ENCODE measurements at places on chromosomes 2 and 18.

GRCh38 chr18:44731530-44732237 is 51.0 kb downstream of the SETBP1 start:
- no peak for DNase-seq

GRCh38 chr2:84654414-84654813 is 138.1 kb downstream of the DNAH6 start:
- no peak for DNase-seq

- no peak for DNase-seq
Observed at GRCh38 chr18:48100651-48101165, 170.2 kb upstream of the SMAD2 start.

- no peak for DNase-seq
Observed at GRCh38 chr18:34794348-34794747, 84.2 kb downstream of the DTNA start.

GRCh38 chr18:8167026-8167425 is 442.2 kb upstream of the RAB12 start:
- no peak for DNase-seq

GRCh38 chr2:185817991-185818390 is 79.4 kb downstream of the FSIP2 start:
- DNase-seq = no peak

DNA sequence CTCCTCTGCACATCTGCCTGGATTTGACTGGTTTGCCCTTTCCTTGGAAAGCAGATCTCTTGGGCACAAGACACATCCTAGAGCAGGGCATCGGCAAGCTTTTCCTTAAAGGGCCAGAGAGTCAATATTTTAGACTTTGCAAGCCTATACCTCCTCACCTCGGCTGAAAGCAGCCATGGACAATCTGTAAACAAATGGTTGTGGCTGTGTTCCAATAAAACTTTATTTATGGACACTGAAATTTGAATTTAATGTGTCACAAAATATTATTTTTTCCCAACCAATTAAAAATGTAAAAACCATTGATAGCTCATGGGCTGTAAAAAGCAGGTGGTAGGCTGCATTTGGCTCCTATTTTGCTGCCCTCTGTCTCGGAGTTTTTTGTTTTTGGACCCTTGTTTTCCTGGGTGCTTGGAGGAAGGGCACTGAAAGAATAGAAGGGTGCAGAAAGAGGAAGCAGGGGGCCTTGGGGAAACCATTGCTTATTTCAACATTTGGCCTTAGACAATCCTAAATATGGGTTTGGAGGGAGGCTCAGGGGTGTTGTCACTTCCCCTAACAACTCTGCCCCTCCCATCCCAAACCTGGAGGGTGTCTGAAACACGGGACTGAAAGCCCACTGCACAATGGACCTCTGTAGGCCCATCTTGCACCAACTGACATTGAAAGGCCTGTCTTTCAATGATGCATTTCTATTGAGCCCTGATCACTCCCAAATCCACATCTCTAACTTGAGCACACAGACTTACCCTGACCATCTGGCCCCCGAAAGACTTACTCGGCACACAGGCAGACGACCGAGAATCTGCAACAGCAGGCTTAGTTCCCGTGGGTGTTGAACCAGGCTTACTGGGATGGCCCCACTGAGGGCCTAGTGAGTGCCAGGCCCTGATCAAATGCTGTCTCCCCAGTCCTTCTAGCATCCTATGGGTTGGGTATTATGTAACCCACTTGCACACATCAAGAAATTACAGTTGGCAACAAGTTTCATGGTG is 7.1 kb upstream of the ZFP36L2 start:
- DNase-seq = no peak

DNA sequence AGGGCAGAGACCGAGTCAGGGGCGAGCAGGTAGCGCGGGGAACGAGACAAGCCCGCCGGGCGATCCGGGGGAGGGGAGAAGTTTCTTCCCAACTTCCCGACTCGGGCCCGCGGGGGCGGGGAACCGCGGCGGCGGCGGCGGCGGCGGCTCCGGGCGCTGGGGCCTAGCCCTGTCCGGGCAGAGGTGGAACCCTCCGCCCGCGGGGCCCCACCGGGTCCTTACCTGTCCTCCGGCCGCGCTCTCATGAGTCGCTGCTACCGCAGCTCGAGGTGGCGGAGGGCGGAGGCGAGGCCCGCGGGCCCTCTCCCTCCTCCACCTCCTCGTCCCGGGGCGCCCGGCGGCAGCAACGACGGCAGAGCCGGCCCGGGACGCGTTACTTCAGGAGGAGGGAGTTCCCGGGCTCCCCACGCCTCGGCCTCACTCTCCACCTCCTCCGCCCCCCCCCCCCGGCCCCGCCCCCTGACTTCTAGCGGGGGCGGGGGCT is at the start of gene YES1:
Gene YES1 (minus strand): TSS at position 351 of the 484 bp plus-strand sequence. CDS start 55,415 bp downstream, outside the sequence.
- no peak for DNase-seq

- peak; percentile 76 for DNase-seq
Observed at GRCh38 chr2:86035883-86036668, 69.6 kb downstream of the POLR1A start.

- no peak for DNase-seq
Observed at GRCh38 chr2:112973156-112973555, 4.7 kb upstream of the IL36G start.

DNA sequence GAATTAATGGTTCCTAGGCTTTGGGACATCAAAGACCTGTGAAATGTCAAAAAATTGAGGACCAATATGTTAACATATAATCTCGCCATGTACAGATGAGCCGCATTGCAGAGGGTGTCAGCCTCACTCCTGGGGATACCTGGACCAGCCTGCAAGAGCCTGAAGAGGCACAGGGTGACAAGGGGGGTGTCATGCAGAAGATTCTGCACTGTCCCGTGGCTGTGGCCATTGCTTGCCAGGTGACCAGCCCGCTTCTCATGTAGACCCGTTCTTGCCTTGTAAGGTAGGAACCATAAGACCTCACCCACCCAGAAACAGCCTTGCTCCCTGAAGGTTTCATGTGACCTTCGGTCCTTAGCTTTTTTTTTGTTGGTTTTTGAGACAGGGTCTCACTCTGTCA is 37.5 kb downstream of the TMEM37 start:
- no peak for DNase-seq

DNA sequence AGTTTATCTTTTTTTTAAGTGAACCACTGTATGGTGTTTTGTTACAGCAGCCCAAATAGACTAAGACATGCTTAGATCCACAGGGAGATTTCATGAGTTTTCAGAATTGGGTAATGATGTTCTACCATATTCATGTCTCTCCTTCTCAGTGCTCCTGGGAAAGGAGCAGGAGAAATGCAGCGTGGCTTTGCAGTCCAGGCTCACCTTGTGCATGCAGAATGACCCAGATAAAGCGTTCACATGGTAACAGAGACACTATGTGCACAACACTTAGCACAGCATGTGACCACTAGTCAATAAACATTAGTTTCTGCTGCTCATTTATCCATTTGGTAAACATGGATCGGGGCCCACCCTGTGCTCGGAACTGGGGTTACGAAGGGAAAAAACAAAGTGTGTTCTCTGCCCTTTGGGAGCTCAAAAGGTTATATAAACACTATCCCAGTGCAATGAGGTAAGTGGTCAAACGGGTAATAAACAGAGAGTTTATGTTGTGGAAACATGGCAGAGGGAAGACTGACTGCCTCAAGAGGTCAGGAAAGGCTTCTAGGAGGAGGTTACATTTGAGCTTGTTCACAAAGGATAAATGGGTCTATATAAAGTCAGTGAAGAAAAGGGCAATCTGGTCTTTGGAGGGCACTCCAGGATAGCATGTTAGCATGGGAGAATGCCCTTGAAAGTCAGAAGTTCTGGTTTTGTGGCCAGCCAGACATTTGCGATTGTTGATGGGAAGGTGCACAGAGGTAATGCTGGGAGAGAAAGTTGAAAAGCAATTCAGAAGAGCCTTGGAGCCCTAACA is 299.2 kb downstream of the TDRD15 start:
- no peak for DNase-seq

GRCh38 chr2:237638176-237638575 is 10.8 kb downstream of the LRRFIP1 start:
- peak; percentile 20 for DNase-seq

DNA sequence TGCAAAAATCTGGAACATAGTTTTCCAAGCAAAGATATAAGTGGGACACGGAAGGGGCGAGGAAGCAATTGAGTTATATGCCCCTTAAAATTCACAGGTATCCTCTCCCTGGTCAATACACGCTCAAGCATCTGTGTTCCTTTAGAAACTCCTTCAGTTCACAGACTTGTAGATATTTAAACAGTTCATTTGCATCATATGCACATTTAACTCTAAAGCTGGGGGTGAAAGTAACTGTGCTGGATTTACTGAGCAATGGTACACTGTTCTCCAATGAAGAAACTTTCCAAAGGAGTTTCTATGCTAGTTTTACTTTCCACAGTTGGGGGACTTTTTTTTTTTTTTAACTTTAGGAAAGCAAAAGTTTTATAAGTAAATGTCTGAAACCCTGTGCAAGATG is 293.0 kb upstream of the TNP1 start:
- DNase-seq = no peak

DNA sequence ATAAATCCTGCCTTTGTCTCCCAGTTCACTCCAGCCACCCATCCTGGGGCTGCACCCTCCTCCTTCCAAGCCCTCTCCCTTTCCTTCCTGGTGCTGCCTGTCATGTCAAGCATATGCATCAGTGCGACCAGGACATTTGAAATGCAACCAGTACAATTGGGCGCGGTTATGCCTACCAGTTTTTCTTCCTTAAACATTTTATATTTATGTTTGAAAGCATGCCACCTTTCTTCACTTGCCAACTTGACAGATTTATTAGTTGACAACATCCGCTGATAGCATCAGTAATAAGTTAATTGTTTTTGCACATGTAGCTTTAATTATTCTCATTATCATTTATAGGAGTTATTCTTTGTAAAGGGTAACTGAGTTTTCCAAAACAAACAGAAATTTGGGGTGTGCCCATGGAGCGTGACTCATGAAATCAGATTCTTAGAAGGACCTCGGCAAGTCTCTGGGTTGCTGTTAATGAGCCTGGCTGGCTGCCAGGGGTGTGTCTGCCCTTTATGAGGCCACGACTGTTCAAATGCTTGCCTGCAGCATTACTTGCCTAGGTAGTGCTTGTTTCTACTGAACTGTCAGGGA is 32.8 kb upstream of the IL1B start:
- peak; percentile 41 for DNase-seq

DNA sequence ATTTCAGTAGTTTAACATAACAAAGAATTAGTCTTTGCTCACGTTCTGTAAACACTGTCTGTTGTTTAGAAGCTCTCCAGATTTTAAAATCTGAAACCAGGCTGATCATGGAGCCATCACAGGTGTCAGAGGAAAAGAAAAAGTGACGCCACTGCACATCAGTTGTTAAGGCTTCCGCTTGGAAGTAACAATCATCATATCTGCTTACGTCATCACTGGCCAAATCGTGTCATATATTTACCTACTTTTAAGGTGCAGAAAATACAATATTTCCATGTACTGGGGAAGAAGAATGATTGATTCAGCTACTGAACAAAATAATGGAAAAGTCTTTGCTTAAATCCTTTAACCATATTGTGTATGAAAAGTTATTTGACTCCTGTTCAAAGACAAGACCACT is 382.6 kb upstream of the MC4R start:
- no peak for DNase-seq

GRCh38 chr2:202423139-202423538 is 47.0 kb downstream of the BMPR2 start:
- no peak for DNase-seq

DNA sequence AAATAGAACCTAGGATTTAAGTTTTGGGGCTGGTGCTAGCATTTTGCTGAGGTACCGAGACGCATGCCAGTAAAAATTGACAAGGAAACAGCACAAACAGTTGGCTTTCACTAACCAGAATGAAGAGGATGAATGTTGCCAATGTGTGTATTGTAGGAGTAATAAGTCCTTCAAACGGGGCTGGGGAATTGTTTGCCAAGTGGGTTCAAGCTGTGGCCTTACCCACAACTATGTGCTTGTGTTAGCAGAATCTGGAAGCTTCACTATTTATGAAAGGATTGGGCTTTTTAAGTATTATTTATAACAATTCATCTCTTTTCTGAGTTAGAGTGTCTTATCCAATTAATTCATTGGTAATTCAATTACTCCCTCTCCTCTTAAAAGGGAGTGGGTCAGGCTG is 15.0 kb upstream of the KIF5C start:
- no peak for DNase-seq

GRCh38 chr18:2597639-2598038 is 26.3 kb downstream of the NDC80 start:
- DNase-seq = no peak

DNA sequence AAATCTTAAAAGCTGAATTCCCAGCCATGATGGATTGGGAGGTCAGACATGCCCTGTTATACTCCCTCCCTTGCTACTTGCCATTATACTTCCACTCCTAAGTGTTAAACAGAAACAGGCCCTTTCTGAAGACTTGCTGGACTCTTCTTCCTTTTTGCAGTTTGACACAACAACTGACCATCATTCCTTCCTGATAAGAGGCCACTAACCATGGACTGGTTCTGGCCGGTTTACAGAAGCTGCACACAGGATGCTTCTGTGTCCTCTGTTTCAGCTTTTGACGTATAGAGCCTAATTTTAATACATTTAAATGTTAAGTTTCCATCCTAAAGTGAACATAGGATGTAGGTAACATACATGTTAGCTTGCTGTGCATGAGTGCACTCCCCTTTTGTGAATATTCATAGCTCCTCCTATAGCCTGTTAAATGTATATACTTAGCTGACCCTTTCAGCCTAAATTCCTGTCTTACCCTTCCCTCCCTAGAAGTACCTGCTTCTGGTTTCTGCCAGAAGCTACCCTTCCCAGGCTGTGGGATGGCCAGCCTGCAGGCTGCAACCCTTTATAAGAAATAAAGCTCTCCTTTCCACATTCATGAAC is 13.2 kb downstream of the FBXO48 start:
- no peak for DNase-seq

GRCh38 chr18:24600076-24600654 is 139.7 kb downstream of the HRH4 start:
- no peak for DNase-seq

GRCh38 chr2:238700506-238701340 is 147.2 kb upstream of the TWIST2 start:
- DNase-seq = no peak

GRCh38 chr2:19846567-19846966 is 55.2 kb downstream of the TTC32 start:
- no peak for DNase-seq
